Endothelial cell of umbilical vein (primary cell): ENCODE measurements at places on chromosomes 13 and 19. TPM values are rescaled to one million over a fixed set of nuclear protein-coding genes. Genes with fewer than 3 reads are reported as not detected.

The SKA3 gene
- total RNA-seq = 25.9 and 28.7 TPM in 2 replicates

The OR7D2 gene
- not detected in 2 replicates for total RNA-seq

The PCDH8 gene
- not detected in 2 replicates for total RNA-seq

The COX7A1 gene
- 26.8 and 35.2 TPM in 2 replicates for total RNA-seq

The FFAR2 gene
- total RNA-seq = not detected in 2 replicates

The KISS1R gene
- total RNA-seq = not detected in 2 replicates

The ANKRD10 gene
- 83.1 and 94.1 TPM in 2 replicates for total RNA-seq
